ENCODE measurements at places on chromosomes 6 and 20. TPM values are rescaled to one million over a fixed set of nuclear protein-coding genes. Genes with fewer than 3 reads are reported as not detected.
A peak's percentile ranks its signal among the peaks of the same experiment; 100 is the strongest.

Gene CNBD2
- 0.82 TPM for polyA plus RNA-seq

Gene HLA-DPB1
- 20.0 TPM for polyA plus RNA-seq

Gene EPPIN
- 0.36 TPM for polyA plus RNA-seq

Gene BMP2
- 19.5 TPM for polyA plus RNA-seq

Gene ZNF391
- polyA plus RNA-seq = 12.6 TPM

Gene DLL1
- polyA plus RNA-seq = 7.2 TPM

DNA sequence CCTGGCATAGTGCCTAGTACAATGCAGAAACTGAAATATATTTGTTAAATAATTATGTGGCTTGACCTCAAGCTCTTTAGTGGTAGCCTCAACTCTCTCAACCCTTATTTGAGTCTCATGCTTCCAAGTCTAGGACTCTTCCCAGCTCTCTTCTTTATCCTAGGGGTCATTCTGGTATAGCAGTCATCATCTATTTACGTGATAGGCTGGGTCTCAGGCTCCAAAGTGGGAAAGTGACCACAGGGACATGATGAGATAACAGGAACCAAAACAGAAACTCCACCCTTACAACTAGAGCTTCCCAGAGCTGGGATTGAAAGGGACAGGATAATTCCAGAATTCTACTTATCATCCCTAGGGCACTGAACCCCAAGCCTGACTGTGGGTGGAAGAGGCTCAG is 17.7 kb upstream of the MAP3K7 start:
- no peak for DNase-seq

DNA sequence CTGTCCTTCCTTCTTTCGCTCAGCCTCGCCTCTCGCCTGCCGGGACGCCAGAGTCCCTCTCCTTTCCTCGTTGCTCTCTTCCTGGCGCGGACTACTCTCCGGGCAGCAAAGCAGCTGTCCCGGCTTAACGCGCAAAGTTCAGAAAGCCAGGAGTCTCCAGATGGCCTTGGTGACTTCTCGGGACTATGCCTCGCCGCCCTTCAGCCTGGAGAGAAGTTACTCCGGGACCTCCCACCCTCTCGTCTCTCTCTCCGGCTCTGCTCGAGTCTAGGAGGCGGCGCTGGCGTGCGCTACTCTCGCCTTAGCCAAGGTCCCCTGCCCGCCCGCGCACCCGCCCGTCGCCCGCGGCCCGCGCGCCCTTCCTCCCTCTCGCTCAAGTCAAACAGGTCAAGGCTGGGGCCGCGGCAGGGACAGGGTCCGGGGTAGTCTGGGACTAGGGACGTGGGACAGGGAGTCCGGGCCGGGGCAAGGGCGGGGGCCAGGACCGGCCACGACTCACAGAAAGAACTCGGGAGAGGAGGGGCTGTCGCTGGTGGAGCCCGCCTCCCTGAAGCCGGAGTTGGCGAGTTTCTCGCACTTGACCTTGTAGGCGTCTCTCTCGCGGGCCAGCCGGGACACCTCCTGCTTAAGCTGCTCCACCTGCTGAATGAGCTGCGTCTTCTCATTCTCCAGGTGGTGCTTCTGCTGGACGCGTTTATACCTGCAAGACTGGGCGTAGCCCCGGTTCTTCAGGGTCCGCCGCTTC is 1.5 kb downstream of the MAFB start:
- no peak for DNase-seq

DNA sequence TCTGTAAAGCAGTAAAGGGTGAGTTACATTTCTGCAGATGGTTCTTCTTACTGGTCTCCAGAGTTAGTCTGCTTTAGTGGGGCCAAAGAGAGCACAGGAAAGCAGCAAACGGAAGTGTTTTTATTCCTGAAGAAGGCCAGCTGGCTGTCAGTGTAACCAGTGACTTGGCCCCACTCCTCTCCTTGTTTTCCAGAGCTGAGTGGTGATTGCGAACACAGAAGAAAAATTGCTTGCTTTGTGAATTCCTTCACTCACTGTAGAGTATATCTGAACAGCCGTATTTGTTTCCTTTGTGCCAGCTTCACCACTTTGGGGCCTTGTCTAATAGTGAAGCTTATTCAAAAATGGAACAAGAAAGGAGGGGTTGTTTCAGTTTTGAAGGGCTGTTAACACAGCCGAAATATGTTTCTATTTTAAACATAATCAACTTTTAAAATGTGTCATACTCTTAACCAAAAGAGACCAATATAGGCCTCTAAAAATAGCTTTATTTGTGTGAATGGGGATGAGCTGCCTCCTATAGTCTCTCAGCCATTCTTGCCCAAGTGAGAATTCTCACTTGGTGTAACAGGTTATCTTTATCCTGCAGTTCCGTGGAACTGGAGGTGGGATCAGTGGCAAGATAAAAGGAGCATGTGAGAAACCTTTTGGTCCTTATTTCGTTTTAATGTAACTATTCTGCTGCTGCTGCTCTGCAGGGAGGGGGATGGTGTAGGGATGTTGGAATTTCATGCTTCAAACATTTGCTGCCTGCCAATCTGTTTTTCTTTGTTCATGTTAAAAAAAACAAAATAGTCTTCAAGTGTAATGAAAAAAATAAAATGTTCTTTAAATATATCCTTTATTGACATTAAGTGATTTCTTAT is 37.8 kb downstream of the ZC2HC1B start:
- DNase-seq = peak; percentile 75

DNA sequence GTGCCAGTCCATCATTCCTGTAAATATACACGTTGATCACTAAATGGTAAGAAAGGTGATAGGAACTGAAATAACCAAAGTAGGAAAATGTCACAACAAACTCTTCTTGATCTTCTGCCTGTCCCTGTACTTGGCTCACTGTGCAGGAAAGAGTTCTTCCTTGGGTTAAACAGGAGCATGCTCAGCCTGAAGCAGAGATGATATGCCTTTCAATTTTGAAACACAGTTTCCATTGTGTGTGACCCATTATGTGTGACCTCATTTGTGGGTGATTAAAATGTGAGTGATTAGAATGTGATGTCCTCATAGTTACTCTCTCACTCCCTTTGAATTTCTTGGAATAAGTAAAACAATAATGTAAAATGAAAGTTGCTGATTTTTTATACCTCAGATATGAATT is 427.2 kb upstream of the AGPAT4 start:
- DNase-seq = no peak

- DNase-seq = no peak
Measured at GRCh38 chr6:107704347-107705013, 119.6 kb downstream of the SCML4 start.

DNA sequence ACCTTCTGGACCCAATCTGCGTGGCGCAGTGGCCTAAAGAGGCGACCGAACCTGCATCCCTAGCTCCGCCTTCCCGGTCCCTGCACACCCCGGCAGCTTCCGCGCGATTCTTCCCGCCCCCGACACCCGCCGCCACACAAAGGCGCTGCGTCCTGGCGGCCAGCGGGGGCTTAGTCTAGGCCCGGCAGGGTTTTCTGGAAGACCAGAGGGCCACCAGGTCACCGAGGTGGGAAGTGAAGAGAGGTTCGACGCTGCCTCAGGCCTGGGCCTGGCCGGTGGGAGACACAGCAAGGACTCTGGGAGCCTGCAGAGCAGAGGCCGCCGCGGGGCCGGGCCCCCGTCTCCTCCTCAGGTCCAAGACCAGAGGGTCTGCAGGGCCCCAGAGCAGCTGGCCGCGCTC is 154.9 kb downstream of the OR2B2 start:
- DNase-seq = no peak

- DNase-seq = no peak
Measured at GRCh38 chr20:35121186-35121585, 25.9 kb downstream of the EDEM2 start.

GRCh38 chr6:3396503-3397180 is 60.2 kb downstream of the SLC22A23 start:
- no peak for DNase-seq

GRCh38 chr6:4957521-4958231 is 46.2 kb downstream of the RPP40 start:
- DNase-seq = no peak

- no peak for DNase-seq
Measured at GRCh38 chr6:39321761-39322160, 741 bp downstream of the KCNK16 start.

Data from right renal cortex interstitium (tissue), 3 donors.